ENCODE measurements at places on chromosomes 5 and 9.

DNA sequence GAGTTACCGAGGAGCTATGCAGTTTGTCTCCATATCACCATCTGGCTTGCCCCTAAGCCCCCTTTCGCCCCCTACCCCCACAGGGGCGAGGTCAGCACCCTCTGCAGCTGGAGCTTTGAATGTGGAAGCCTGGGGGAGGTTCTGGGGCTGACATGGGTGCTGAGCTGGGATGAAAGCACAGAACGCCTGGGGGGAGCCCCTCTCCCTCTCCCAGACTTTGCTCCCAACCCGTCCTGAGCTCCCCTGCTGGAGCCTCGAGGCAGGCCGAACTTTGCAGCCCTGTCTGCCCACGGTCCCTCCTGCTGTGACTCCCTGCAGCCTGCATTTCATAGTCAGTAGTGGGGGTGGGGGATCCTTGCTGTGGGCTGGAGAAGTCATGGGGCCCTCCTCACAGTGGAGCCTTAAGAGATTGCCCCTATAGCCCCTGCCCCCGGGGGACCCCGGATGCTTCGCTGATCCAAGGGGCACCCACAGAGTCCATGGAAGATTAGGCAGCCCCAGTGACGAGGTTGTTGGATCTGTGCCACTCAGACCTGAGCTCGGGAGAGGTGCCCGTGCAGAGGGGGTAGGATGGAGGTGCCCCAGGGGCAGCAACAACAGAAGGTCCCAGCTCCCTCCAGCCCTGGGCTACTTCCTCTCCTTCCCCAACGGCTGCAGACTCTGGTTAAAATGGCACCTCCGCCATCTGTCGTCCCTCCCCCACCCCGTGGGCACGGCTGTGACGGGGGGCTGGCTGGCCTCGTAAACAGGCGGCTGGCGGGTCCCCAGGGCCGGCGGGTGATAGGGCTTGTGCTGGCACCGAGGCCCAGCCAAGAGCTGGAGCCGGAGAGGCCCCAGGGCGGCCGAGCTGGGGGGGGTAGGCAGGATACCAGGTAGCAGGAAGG lies 162.0 kb downstream of the C9orf50 start:
- peak; percentile 34 for DNase-seq

GRCh38 chr9:121286688-121286972 lies 18.7 kb downstream of the GSN start:
- DNase-seq, result no peak

DNA sequence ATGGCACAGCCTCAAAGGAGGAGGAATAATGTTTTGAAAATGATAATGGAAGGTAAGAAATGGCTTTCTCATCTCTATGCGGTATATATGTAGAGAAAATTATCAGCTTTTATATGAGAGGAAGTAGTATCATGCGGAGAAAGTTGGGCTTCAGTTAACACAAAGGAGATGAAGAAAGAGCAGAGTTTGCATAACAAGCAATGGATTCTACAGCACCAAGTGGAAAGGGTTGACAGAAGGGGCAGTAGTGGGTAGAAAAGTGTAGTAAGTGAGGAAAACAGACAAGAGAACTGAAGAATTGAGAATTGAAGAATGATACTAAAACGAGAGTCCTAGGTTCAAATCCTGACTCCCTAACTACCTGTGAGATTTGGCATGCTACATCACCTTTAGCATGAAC lies 51.0 kb downstream of the GNG10 start:
- no peak for DNase-seq

GRCh38 chr5:73280821-73281746 lies 108.1 kb downstream of the TMEM174 start:
- DNase-seq, result no peak

DNA sequence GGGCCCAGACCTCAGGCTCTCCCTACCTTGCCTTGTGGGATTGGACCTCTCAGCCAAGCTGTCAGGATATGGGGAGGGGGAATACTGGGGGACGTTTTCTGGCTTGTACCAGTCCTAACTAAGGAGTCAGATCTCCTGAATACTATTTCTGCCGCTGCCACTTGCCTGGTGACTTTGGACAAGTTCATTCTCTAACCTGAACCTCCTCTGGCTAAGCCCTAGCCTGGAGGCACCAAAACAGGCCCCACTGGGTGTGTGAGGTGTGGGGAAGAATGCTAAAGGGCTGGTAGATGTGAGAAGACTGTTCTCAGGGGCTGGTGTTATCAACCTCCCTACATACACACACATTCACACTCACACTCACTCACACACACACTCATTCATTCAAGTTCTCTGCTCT lies 1.1 kb downstream of the SLC6A7 start:
- no peak for DNase-seq

- no peak for DNase-seq
These were observed 4.3 kb downstream of the FAM174A start for GRCh38 chr5:100539519-100539918.

DNA sequence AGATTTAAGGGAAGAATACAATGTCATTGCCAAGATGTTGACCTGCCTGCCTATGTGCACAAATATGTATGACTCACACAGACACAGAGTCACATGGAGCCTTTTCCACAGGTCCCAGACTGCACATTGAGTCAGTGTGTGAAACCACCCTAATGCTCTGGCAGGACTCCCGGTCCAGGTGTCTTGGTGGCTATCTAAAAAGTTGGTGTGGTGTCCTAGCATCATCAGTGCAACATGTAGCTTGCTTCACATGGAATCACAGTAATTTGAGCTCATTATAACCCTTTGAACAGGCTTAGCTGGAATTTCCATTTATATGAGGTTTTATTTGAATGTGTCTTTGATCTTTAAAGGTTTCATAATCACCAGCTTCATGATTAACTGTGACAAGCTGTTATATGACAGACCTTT lies 10.7 kb downstream of the IFNA5 start:
- no peak for DNase-seq

DNA sequence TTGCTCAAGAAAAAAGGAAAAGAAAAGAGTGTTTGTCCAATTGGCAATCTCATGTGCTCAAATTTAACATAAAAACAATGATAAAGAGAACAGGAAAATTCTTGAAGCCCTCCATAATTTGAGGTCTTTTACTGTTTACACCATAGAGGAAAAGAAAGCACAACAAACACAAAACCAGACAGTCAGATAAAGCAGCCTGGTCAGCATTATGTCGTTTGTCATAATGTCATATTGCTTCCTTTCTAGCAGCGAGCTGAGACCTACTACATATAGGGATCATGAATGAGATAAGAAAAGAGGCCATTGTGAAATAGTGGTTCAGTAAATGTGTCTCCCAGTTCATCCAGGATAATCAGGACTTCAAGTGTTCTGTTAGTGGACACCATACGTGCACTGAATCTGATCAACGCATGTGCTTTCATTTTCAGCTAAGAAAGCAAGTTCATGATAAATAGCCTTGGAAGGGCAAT lies 64.7 kb upstream of the SELENOP start:
- DNase-seq, result no peak

- no peak for DNase-seq
These were observed 4.6 kb downstream of the BARHL1 start for GRCh38 chr9:132586830-132587591.

DNA sequence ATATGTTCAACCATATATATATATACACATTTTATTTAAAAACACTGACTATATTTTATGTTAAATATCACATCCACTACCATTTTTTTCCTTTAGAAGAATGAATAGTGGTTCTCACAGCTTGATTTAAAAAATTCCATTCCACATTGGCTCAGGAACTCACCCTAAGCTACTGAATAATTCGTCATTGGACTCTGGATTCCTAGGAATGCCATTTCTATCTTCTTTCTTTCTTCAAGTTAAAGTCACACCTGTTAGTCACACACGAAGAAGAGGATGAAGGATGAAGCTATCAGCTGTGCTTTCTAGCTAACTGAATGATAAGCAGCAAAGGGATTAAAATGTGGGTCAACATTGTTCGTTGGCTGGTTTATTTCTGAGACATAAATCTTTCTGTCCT lies 7.9 kb downstream of the ELOVL7 start:
- no peak for DNase-seq

DNA sequence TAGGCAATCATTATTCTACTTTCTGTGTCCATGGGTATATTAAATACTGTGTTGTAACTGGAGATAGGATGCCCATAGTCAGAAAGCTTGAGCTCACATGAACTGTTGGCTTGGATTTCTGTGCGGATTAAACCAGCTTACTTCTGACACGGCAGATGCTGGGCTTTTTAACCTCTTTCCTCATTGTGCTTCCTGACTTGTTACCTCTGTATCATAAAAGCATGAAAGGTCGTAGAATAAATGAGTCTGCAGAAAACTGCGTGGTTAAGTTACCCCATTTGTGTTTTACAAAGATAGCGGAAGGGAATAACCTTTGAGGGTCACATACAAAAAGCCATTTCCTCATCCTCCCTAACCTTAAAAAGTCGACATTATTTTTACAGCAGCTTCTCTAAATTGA lies 199.5 kb upstream of the DMRT1 start:
- no peak for DNase-seq

- DNase-seq, result no peak
These were observed 109.3 kb downstream of the DCP2 start for GRCh38 chr5:113085880-113086409.

- no peak for DNase-seq
These were observed 39.1 kb upstream of the C5orf63 start for GRCh38 chr5:127112347-127112864.

GRCh38 chr5:98517560-98518366 lies 255.7 kb upstream of the RGMB start:
- DNase-seq, result no peak

DNA sequence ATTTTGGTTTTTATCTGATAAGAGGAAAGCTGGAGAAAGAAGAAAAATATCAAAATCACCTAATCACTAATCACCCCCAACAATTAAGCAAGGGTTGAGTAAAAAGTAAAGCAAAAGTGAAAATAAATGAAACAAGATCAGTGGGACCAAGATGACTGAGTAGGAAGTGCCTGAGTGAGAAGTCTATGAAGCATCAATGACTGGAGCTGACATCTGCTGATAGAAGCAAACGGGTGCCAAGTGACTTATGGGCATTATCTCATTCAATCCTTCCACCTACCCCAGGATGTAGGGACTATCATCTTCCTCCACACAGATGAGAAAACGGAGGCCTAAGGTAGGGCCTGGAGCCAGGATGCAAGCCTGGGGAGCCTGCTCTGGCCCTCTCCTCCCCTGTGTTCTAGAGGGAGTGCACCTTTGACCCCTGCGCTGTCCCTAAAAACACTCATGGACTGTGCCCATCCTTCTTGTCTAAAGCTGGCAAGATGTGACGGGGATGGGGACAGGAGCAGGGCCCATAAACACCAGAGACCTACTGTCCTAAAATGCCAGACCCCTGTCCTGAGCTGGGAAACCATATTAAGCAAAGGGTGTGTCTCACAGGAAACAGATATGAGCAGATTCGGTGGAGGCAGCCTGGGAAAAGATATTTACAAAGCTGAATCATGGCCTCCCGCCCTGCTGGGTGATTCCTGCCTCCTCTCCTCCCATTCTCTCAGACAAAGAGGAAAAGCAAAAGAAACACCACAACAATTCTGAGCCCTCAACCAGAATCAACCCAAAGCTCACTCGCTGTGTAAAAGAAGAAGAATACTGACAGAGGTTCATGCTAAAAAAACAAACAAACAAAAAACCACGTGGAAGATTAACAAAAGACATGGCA lies 116.0 kb downstream of the AUH start:
- no peak for DNase-seq

DNA sequence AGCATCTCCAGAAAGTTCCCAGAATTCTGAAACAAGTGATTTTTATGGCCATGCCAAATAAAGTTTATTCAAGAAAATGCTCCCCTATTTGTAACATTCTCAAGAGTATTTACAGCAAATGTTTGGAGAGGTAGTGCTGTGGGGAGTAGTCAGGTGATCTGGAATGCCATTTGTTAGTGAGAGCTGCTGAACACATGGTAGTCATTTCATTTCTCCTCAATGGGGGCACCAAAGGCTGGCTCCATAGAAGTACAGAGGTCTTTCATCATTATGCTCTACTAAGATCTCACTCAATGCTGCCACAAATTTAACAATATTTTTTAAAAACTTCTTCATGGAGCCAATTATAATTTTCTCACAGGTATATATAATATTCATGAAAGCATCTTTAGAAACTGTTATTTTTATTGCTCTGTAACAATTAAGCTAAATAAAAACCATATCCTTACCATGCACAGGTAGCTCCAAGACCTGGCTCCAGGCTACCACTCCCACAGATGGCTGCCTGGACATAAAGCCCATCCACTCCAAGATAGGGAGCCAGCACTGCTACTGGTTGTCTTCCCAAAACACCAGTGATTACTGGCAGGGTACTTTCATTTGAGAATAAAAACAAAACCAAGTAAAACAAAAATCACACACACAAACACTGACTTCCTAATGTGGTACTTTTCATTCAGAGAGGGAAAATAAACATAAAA lies 200.8 kb downstream of the PLK2 start:
- DNase-seq, result no peak

DNA sequence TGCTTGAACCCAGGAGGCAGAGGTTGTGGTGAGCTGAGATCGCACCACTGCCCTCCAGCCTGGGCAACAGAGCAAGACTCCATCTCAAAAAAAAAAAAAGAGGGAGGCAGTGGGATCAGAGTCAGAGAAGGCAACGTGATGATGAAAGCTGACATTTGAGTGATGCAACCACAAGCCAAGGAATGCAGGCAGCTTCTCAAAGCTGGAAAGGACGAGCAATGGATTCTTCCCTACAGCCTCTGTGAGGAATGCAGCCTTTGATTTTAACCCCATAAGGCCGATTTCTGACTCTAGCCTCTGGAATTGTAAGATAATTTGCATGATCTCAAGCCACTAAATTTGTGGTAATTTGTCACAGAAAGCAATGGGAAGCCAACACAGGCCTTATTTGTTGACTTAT lies 9.8 kb downstream of the TGFBI start:
- DNase-seq, result no peak

- no peak for DNase-seq
These were observed 54.7 kb upstream of the TTC39B start for GRCh38 chr9:15361737-15362136.

DNA sequence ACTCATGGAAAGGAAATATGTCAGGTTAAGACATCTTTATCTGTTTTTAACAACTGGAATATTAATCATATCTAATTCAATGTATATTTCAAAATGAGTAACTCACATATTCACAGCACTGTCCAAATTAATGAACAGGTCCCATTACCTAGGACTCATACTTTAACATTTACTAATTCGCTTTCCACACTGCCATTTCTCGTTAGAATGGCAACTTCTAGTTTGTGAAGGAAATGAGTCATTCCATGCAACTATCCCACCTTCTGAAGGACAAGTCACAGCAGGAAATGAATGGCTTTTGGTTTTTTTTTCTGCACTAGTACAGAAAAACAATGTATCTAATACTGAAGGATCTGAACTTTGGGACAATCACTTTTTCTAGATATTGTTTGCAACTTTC lies 24.6 kb upstream of the IFNK start:
- no peak for DNase-seq

- no peak for DNase-seq
These were observed 1.6 kb downstream of the NPR3 start for GRCh38 chr5:32712481-32713360.

GRCh38 chr5:11000515-11001353 lies 239.7 kb upstream of the DAP start:
- DNase-seq, result no peak

- no peak for DNase-seq
These were observed 169.2 kb downstream of the SAXO1 start for GRCh38 chr9:18863791-18864190.

GRCh38 chr5:127089191-127089590 lies 15.9 kb upstream of the C5orf63 start:
- peak; percentile 20 for DNase-seq

GRCh38 chr9:128393145-128393775 lies 22.1 kb downstream of the URM1 start:
- DNase-seq, result no peak

GRCh38 chr9:36748322-36748899 lies 175.7 kb downstream of the MELK start:
- peak; percentile 47 for DNase-seq

Measured in OCI-LY7 (cell line).